ENCODE measurements at places on chromosomes 2 and 18.

- no peak for DNase-seq
These were observed 376.1 kb downstream of the XIRP2 start for GRCh38 chr2:167264380-167264779.

GRCh38 chr18:56388571-56388970, 249.8 kb downstream of the TXNL1 start:
- no peak for DNase-seq

DNA sequence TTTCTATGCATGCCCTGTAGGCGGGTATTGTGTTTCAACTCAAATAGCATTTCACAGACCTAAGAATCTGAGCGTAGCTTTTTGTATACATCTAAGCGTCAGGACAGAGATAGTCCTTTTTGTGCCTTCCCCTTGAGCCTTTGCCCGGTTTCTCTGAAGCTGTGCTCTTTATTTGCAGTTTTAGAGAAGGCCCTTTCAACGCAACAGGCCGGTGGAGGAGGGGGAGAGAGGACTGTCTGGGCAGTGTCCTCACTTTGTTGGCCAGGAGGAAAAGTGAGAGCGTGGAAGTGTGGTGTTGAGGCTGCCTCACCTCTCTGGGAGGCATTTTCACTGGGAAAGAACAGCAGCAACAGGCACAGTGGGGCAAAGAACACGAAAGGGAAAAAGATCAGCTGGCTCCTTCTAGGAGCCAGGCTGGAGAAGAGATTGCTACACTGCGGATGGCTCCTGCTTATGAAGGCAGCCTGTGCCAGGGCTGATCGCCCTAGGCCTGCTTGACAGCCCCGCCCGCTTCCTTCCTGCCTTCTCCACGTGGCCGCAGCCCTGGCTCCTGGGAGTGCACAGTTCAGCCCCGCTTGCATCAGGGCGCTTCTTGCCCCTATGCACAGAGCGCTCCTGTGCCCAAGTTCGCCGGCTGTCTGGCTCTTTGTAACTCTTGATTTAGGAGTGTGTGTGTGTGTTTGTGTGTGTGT, 195.6 kb upstream of the POU3F3 start:
- no peak for DNase-seq

DNA sequence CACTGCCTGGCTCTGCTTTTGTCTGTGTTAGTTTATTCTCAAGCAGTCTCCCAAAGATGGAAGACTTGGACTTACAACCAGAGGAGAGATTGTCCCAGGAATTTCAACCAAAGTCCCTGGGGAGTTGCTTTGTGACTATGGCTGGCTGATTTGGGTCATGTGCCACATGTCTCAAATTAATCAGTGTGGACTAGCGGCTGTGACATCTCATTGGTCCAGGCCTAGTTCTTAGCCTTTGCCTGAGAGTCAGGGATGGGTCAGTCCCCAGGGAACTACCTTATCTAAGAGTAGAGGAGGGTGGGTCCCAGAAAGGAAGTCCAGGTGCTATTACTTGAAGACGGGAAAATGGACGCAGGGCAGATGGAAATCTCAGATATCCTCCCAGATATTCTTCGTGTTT, 217.1 kb downstream of the ACKR3 start:
- no peak for DNase-seq

GRCh38 chr2:198973785-198974184, 484.0 kb downstream of the SATB2 start:
- no peak for DNase-seq

- no peak for DNase-seq
These were observed 47.7 kb upstream of the SMIM21 start for GRCh38 chr18:75475228-75475627.

GRCh38 chr18:68017385-68017784, 500.9 kb upstream of the DSEL start:
- DNase-seq: no peak

DNA sequence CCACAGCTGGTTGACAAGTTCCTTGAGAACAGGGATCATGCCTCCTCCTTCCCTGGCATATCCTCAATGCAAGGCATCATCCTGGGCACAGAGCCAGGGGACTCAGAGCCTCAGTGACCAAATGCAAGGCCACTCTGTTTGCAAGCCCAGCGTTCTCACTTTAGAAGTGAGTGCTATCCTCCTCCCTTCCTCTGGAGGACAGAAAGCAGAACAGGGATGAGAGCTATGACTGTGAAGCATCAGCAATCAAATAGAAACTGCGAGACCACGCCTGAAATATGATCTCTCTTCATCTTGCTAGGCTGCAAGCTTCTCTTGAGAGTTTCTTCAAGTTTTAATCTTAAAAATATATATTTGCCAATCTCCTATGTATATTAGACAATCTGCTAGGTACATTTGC, 119.8 kb downstream of the LRATD1 start:
- DNase-seq: no peak
